ENCODE measurements at places on chromosomes 7 and 10.
A peak's percentile ranks its signal among the peaks of the same experiment; 100 is the strongest.

DNA sequence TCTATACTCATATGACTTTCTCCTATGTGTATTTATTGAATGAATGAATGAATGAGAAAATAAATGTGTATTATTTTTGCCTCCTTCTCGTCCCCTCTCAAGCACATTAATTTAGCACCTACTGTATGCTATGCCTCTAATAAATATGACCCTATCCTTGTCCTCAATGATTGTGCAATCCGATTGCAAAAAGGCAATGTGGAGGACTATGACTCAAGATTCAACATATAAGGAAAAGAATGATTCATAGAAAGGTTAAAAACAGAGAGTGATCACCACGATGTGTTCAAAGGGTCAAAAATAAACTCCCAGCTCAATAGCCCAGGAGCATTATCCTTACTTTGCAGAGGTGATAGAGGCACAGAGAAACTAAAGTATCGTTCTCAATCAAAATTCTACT, 322.8 kb upstream of the SORCS1 start:
- DNase-seq: no peak

GRCh38 chr7:47358944-47359588, 222.8 kb downstream of the TNS3 start:
- DNase-seq: no peak

GRCh38 chr7:141442781-141443180, 108.4 kb upstream of the AGK start:
- DNase-seq: no peak

DNA sequence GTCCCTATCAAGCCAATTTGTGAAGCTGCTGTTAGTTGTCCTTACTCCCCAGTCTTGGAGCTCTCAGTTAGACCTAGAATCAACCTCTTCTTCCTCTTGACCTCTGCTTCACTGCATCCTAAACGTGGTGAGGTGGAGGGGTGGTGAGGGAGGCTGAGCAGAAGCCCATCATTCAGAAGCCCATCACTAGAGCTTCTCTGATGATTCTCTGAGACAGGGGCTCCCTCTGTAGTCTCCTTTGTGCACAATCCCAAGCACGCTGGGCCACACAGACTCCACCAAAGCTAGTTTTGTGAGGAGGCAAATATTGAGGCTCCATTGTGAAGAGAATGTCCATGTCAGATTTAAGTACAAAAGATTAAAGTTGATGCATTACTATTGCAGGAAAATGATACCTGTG, 163.8 kb upstream of the PRSS1 start:
- DNase-seq: no peak

- DNase-seq: no peak
Measured at GRCh38 chr7:20233362-20233761, 16.2 kb upstream of the MACC1 start.

DNA sequence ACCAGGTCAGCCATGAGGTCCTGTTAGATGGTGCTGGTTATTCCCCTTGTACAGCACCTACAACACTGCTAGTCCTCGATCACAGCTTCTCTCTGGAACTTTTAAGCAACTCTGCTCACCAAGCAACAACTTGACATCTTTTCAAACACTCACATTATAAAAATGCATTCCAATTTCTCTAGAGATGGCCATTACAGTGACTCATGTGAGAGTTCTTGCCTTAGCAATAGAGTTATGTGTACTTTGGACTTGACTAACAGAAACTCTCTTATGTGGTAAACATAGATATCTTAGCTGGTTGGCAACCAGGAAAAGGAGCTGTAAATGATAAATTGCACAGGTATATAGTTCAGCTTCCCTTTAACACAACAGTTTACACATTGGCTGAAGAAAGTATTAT, 122.2 kb downstream of the PDE1C start:
- peak; percentile 55 for DNase-seq

DNA sequence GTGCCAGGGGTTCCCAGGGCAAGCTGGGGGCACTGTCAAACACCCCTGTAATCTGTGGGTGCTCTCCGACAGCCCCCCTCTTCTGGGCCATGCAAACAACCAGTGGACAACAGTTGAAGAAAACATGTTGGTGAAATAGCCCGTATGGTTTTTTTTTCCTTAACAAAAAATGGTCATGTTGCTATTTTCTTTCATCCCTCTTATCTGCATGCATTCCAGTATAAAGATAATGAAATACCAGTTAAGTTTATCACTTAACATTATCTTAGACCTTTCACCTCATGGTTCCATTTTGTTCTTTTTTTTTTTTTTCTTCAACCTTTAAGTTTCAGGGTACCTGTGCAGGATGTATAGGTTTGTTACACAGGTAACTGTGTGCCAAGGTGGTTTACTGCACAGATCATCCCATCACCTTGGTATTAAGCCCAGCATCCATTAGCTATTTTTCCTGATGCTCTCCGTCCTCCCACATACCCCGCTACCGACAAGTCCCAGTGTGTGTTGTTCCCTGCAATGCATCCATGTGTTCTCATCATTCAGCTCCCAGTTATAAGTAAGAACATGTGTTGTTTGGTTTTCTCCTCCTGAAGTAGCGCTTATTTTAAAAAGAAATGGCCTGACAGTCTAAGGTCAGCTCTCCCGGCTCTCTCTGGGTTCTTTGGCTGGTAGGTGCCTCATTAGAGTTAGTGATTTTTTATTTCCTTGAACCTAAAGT, 110.1 kb downstream of the NRP1 start:
- DNase-seq: no peak

- no peak for DNase-seq
Measured at GRCh38 chr10:122144199-122144598, 126.9 kb upstream of the BTBD16 start.

- DNase-seq: peak; percentile 72
Measured at GRCh38 chr7:101162551-101163278, 2.7 kb downstream of the VGF start.

- peak; percentile 31 for DNase-seq
Measured at GRCh38 chr10:75019370-75019769, 92.1 kb upstream of the SAMD8 start.
